ENCODE measurements at places on chromosomes 5 and 9. TPM values are rescaled to one million over a fixed set of nuclear protein-coding genes. Genes with fewer than 3 reads are reported as not detected.

The LCN9 gene
- total RNA-seq, result 0.16 TPM

The ARID3C gene
- total RNA-seq, result 0.21 TPM

The PCDHGB5 gene
- 2.4 TPM for total RNA-seq

The SPATA9 gene
- total RNA-seq, result not detected

The CDC20B gene
- total RNA-seq, result 0.07 TPM

The ADGRD2 gene
- not detected for total RNA-seq

The NKD2 gene
- 18.4 TPM for total RNA-seq

Data from A549 treated with Hydrocortisone at 1 μM for 4 hours (cell line).